ENCODE measurements at places on chromosomes 12 and 14. TPM values are rescaled to one million over a fixed set of nuclear protein-coding genes. Genes with fewer than 3 reads are reported as not detected.

CLEC4E gene
- 0.09 TPM for total RNA-seq

TGFB3 gene
- total RNA-seq: 0.91 TPM

PPFIA2 gene
- total RNA-seq: not detected

UBE3B gene
- 12.8 TPM for total RNA-seq

TEX22 gene
- total RNA-seq: 0.36 TPM

KRT86 gene
- total RNA-seq: 42.4 TPM

SLC10A1 gene
- total RNA-seq: not detected

TAS2R10 gene
- total RNA-seq: 0.08 TPM

PCNX1 gene
- total RNA-seq: 17.8 TPM

AQP2 gene
- total RNA-seq: not detected

LMO3 gene
- total RNA-seq: not detected

GNB3 gene
- 1.4 TPM for total RNA-seq

MFAP5 gene
- total RNA-seq: 0.12 TPM

SYCP3 gene
- not detected for total RNA-seq

ACOT6 gene
- total RNA-seq: not detected

C14orf39 gene
- total RNA-seq: not detected

AJUBA gene
- 38.5 TPM for total RNA-seq

PPP1R3E gene
- 3.3 TPM for total RNA-seq

C14orf180 gene
- total RNA-seq: not detected

CPM gene
- total RNA-seq: 5.7 TPM

GPR137C gene
- total RNA-seq: 0.05 TPM

PTMS gene
- total RNA-seq: 588 TPM

ACOT2 gene
- 50.8 TPM for total RNA-seq

LRRIQ1 gene
- 0.69 TPM for total RNA-seq

PRPH gene
- total RNA-seq: 1.6 TPM

SIX6 gene
- not detected for total RNA-seq

PLBD1 gene
- 4.6 TPM for total RNA-seq

DCN gene
- 0.22 TPM for total RNA-seq

AKAP5 gene
- 0.35 TPM for total RNA-seq

CRIP2 gene
- 116 TPM for total RNA-seq

Measured in A549 treated with Hydrocortisone at 1 μM for 4 hours (cell line).